Stimulated activated CD4-positive, alpha-beta T cell treated with anti-CD3 and anti-CD28 coated beads, Interleukin-15, amount 100 ng/mL, for 1 hour (primary cell): ENCODE measurements at places on chromosomes 2 and 18.

DNA sequence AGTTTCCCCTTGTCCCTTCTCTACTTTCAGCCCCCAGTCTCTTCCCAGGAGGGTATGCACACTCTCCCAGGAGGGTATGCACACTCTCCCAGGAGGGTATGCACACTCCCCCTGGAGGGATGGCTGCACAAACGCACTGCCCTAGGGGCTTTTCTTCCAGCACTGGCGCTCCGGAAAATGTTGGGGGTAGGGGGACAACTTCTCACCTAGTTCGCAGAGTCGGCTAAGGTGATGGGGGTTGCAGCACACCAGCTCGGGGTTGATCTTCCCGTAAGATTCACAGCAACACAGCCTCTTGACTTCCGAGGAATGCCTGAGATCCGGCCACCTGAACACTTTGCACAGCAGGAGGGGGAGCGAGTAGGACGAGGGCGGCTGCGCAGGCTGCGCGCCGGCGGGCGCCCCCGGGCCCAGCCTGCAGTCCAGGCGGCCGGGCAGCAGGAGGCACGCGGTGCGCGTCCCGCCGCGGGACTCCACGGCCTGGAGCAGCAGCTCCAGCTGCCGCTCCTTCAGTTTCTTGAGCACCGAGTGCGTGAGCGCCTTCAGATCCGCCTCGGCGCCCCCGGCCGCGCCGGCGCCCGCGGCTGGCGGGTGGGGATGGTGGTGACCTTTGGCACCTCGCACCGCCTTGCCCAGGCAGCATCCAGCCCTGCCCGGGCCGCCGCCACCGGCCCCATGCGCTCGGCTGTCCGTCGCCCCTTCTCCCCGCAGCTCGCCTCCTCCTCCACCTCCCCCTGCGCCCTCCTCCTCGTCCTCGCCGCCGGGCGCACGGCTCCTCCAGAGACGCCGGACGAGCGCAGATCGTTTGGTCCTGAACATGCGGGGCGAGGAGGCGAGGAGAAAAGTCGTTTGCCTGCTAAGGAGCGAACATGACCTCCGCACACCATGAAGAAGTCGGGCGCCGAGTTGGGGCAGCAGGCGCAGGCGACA is 894 bp downstream of the SMAD7 start:
- no peak for DNase-seq

DNA sequence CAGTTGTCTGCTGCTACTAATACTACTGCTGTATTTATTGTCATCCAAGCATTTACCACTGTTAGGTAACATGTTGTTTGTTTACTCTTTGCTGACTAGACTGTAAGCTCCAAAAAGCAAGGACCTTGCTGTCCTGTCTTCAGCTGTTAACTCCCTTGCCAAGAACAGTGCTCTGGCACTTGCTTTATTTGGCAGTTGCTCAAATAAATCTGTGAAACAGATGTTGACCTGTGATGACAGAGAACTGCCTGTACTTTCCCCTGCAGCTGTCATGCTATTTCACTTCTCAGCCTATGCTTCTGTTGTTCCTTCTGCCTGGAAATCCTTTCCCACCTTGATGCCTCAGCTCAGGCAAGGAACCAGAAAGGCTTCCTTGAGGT is 181.2 kb downstream of the ATAD2B start:
- no peak for DNase-seq

DNA sequence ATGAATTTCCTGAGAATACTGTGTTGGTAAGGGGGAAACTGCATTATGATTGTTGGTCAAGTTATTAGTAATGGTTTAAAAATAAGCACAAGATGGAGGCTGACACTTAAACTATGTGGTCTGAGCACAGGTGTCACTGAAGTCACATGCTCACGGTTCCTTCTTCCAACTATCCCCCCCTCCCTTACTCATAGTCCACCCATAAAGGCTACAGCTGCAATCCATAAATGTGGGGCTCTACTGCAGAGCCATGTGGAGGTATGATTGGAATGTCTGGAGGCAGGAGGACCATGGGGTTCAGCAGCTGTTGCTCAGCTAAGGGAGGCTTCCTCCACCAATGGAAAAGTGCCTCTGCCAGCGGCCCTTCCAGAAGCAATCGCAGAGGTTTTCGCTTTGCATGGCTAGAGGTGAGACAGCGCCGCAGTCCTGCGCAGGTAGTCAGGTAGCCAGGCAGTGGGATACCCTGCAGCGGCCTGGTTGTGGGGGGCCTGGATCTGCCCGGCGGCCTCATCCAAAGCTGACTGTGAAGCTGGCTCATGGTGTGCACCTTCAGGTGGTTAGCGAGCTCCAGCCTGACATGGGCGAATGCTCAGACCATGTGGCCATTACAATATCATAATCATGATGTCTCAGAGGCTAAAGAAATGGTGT is 249.6 kb downstream of the DCDC2C start:
- DNase-seq: no peak

DNA sequence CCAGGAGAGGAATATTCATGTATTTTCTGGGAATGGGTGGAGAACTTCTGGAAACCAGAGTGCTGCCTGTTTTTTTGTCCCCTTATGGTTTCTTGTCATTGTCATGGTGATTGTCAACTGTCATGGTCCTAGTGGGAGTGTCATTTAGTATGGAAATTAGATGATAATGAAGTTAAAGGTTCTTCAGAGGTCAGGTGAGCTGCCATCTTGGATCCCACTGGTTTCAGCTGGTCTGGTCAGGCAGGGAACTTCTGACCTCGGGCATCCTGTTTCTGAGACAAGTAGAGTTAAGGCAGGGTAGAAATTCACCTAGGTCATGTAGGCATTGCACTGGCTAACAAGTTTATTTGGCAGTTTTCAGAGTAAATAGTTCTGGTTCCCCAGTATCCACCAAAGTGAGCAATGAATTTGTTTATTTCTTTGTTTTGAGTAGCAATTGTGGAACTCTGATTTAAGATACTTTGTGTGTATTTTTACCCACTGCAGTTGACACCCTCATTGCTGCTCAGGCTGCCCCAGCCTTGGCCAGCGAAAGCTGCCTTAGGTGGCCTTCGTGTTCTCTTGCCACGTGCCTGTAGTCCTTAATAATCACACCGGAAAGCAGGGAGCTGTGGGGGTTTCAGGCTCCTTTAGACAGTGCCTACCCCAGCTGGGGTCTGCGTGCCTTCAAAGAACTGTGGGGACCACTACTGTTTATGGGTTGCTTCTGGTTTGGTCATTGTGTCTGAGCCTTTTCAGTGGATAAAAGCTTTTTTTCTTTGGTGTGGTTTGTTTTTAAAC is 48.7 kb downstream of the NCK2 start:
- DNase-seq: no peak

DNA sequence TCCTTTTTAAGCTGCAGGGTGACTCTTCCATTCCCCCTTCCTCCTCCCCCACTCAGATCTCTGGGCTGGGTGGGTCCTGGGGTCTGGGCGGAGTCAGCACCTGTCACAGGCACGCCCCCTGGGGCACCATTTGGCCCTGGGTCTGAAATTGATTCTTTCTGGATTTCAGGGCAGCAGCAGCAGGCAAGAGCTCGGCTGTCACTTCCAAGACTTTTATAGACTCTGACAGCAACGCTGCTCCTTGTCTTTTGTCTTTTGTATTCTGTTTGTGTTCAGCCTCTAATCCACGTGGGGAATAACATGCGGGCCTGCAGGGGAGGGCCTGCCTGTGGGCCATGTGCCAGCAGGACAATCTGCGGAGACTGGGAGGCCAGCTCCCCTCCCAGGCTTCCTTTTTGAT is 3.9 kb downstream of the BOD1L2 start:
- DNase-seq: no peak

- no peak for DNase-seq
Measured at GRCh38 chr18:24400587-24400986, 3.0 kb upstream of the OSBPL1A start.

DNA sequence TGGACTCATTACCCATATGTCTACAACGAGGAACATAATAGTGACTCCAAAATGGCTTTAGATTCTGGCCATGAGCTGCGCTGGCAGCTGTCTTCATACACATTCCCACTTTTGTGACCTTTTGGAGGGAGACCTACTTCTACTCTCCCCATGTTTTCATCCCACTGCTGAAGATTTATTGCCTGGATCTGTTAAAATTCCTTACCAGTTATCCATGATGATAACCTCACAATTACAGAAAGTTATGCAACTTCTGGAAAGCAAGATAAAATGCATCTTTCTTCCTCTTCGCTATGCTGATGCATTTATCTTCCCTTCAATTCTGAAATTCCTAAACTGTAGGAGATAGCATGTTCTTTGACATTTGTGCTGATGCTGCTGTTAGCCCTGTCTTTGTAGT is 855.3 kb downstream of the SLC4A3 start:
- DNase-seq: no peak

DNA sequence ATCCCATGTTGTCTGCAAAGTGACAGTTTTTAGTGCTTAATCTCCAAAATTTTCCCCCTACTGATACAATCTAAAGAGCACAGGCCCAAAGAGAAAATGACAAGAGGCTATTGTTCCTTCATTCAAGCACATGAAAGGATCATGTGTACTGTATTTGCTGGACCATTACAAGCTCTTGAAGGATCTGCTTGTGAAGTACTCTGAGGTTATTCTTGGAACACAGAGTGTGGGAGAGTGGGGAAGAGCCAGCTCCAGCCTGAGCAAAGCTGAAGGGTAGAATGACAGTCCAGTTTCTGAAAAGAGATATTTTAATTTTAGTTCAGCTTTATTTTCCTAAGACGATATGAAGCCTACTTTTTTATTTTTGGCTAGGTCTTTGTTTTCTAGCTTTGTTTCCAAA is 112.2 kb downstream of the GALNT3 start:
- no peak for DNase-seq

- no peak for DNase-seq
Measured at GRCh38 chr2:136424112-136424511, 306.2 kb upstream of the CXCR4 start.

GRCh38 chr2:178627401-178627800 is 147.1 kb downstream of the PLEKHA3 start:
- no peak for DNase-seq
